ENCODE measurements at places on chromosomes 7 and 10.

- DNase-seq: no peak
These were observed 76.9 kb upstream of the LRRC4 start for GRCh38 chr7:128108129-128108528.

- DNase-seq: no peak
These were observed 1135.4 kb downstream of the XPNPEP1 start for GRCh38 chr10:108787932-108788331.

DNA sequence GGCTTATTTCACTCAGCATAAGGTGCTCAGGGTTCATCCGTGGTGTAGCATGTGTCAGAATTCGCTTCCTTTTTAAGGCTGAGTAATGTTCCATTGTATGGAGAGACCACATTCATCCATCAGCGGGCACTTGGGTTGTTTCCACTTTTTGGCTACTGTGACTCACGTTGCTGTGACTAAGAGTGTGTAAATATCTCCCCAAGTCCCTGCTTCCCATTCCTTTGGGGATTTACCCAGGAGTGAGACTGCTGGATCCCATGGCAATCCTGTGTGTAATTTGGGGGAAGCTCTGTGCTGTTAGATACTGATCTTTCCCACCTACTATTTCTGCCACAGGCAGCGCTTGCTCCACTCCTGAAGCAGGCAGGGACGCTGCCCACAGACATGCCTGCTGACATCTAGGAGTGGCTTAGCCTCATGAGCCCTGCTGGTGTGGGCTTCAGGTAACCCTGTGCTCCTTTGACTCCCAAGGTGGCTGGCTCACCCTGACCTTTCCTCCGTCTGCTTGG, 346.0 kb downstream of the FRMD4A start:
- no peak for DNase-seq

GRCh38 chr10:130481076-130481930, 345.1 kb downstream of the GLRX3 start:
- peak; percentile 40 for DNase-seq
